Hepatocyte (in vitro differentiated cells): ENCODE measurements at places on chromosomes 6 and 20. TPM values are rescaled to one million over a fixed set of nuclear protein-coding genes. Genes with fewer than 3 reads are reported as not detected.

Gene NR2E1
- not detected in 2 replicates for total RNA-seq

Gene TRIM27
- 60.8 and 62.7 TPM in 2 replicates for total RNA-seq

Gene NRSN1
- total RNA-seq: not detected in 2 replicates

Gene SEMG1
- not detected in 2 replicates for total RNA-seq

Gene PRSS35
- 36.2 and 39.3 TPM in 2 replicates for total RNA-seq

Gene LHFPL5
- total RNA-seq: not detected in 2 replicates
